Osteocyte (in vitro differentiated cells): ENCODE measurements at places on chromosomes 12 and 14. TPM values are rescaled to one million over a fixed set of nuclear protein-coding genes. Genes with fewer than 3 reads are reported as not detected.

- peaks cover 3% of the 10 kb centered on the region for H3K27me3 ChIP-seq
- peaks cover 19% of the 10 kb centered on the region for H3K4me1 ChIP-seq
- H3K27ac ChIP-seq: no peak overlapping the region
- no peak overlapping the region for H3K4me3 ChIP-seq
Observed at GRCh38 chr14:104724407-104724980, 465 bp downstream of the ADSS1 start.

- DNase-seq: no peak
- no peak overlapping the region for H3K27ac ChIP-seq
- H3K36me3 ChIP-seq: no peaks in the 10 kb centered on the region
- H3K4me3 ChIP-seq: no peak overlapping the region
- no peaks in the 10 kb centered on the region for H3K4me1 ChIP-seq
- H3K27me3 ChIP-seq: no peaks in the 10 kb centered on the region
Observed at GRCh38 chr12:96183734-96184370, 10.3 kb upstream of the ELK3 start.

- no peak overlapping the region for H3K4me3 ChIP-seq
- no peak for DNase-seq
- H3K4me1 ChIP-seq: peaks cover 7% of the 10 kb centered on the region
- no peaks in the 10 kb centered on the region for H3K36me3 ChIP-seq
- H3K27me3 ChIP-seq: peaks cover 2% of the 10 kb centered on the region
- H3K27ac ChIP-seq: no peak overlapping the region
Observed at GRCh38 chr12:39623919-39624318, 4.3 kb upstream of the ABCD2 start.

GRCh38 chr12:116864371-116865160 is 16.7 kb downstream of the HRK start:
- H3K4me1 ChIP-seq: peaks cover 14% of the 10 kb centered on the region
- H3K36me3 ChIP-seq: no peaks in the 10 kb centered on the region
- no peak overlapping the region for H3K4me3 ChIP-seq
- no peak for DNase-seq

DNA sequence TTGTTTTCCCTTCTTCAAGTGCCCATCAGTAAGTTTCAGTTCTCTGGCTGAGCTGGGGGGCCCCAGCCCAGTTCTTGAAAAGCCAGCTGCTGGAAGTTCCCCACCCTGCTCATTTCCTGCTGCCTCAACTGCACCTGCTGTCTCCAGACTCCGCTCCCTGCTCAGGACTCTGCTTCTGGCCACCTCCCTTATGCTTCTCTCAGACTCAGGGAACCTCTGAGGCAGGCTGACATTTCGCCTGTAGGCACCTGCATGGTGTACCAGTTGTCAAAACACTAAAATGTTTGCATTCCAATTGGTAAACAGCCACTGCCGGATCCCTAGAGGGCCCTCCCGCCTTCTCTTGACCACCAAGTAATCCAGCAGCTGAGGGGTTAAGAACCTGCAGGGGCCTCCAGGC is 136.5 kb upstream of the VRK1 start:
- no peaks in the 10 kb centered on the region for H3K4me1 ChIP-seq
- no peaks in the 10 kb centered on the region for H3K36me3 ChIP-seq
- no peak overlapping the region for H3K4me3 ChIP-seq
- H3K27ac ChIP-seq: no peak overlapping the region

DNA sequence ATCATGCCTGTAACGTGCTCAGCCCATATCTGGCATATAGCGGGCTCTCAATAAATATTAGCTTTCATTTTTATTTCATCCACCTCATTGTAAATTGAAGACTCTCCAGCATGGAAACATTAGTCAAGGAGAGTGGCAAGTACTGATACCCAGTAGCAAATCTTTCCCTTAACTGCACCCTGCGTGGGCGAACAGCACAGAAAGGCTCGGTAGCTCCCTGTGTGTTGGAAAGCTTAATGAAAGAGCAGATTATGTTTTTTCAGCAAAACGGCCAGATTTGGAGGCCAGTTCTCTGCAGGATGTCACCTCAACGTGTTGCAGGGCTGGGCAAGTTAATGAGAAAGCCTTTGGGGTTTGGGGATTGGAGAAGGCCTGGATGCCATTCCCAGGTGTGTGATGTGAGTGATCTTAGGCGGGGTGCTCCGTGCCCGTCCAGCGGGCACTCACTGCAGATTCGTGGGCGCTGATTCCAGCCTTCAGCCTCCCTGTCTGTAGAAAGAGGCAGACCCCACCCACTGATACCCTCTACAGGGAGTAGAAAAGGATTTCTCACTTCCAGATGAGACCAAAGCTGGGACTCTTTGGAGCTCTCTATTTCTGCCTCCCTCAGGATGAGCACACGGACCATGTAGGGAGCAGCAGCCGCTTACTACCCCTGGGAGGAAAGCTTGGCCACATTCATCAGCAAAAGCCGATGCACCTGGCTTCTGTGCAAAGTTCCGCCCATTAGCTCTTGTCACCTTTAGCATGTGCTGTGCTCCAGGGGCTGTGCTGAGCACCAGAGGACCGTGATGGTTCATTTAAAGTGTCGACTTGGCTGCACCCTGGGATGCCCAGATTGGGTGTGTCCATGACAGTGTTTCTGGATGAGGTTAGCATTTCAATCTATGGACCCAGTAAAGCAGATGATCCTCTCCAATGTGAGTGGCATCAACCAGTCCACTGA is 29.1 kb downstream of the C14orf132 start:
- no peak for DNase-seq
- no peak overlapping the region for H3K27ac ChIP-seq
- H3K4me1 ChIP-seq: peaks cover 19% of the 10 kb centered on the region

DNA sequence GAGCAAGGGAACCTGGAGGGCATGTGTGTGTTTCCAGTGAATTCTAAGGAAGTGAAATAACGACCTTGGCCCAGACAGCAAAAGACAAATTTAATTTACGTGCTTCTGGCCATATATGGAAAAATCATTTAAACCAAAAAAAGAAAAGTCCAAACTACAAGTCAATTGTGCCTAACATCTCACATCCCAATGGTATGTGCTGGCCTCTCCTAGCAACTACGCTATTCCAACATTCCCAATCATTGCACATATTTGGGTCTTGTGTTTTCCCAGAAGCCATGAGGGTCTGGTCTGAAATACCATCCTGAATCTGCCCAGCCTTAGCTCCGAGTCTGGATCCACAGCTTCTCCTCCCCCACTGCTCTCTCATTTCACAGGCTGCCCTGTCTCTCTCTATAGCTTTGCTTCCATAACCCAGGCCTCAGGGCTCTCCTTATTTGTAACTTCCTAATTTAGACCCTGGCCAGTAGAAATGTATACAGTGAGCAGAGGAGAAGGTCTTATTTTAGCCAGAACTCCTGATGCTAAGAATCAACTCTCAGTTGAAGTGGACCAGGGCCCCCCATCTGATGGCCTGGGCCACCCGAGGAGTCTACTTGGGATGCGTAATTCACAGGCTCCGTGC is 224.6 kb downstream of the ANO2 start:
- no peaks in the 10 kb centered on the region for H3K36me3 ChIP-seq
- H3K27ac ChIP-seq: no peak overlapping the region
- H3K4me1 ChIP-seq: peaks cover 7% of the 10 kb centered on the region
- H3K27me3 ChIP-seq: no peaks in the 10 kb centered on the region
- peak; percentile 54 for DNase-seq

GRCh38 chr12:124564232-124564958 is 3.0 kb downstream of the NCOR2 start:
- no peaks in the 10 kb centered on the region for H3K27me3 ChIP-seq
- peak overlapping the region; percentile 45 for H3K4me3 ChIP-seq
- DNase-seq: no peak
- H3K27ac ChIP-seq: no peak overlapping the region

- H3K36me3 ChIP-seq: peaks cover 5% of the 10 kb centered on the region
- no peak for DNase-seq
- H3K27ac ChIP-seq: peak overlapping the region; percentile 82
- no peak overlapping the region for H3K4me3 ChIP-seq
- peaks cover 43% of the 10 kb centered on the region for H3K4me1 ChIP-seq
Observed at GRCh38 chr12:128818065-128819022, 5.4 kb downstream of the SLC15A4 start.

GRCh38 chr14:86153480-86153879 is 623.5 kb downstream of the FLRT2 start:
- no peak overlapping the region for H3K27ac ChIP-seq
- no peaks in the 10 kb centered on the region for H3K36me3 ChIP-seq
- no peak for DNase-seq
- no peaks in the 10 kb centered on the region for H3K4me1 ChIP-seq
- H3K27me3 ChIP-seq: no peaks in the 10 kb centered on the region

DNA sequence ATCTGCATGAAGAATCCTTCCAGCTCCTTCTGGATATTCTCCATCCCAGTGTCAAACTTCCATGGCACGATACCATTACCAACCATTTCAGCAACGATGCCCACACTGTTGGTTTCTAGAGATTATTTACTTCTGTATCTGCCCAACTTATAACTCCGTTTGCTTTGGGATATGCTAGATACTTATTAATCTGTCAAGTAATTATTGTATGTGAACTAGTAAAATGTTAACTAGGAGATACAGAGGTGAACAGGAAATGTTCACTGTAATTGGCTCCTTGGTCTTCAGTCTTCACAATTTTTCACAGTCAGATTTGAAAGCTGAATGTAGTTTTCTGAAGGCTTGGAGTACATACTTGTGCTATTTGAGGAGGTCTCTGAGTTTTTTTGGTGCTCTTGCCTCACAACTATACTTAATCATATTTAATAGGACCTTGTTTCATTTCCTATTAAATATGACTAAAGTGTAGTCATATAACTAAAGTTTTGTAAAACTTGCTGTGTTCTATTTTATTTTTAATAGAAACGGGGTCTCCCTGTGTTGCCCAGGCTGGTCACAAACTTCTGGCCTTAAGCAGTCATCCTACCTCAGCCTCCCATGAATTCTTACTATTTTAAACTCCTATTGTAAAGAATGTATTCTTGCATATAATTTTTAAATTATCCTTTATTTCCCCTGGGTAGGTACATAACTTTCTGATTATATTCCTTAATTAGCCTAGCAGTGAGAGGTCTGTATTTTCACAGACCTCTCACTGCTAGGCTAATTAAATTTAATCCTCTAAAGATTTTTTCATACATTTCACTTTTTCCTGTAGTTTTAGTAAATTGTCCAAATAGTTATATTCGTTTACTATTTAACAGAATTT is 79.7 kb downstream of the FGD4 start:
- no peak overlapping the region for H3K27ac ChIP-seq
- no peak for DNase-seq
- no peaks in the 10 kb centered on the region for H3K36me3 ChIP-seq

- peaks cover 4% of the 10 kb centered on the region for H3K4me1 ChIP-seq
- no peak overlapping the region for H3K27ac ChIP-seq
Observed at GRCh38 chr12:132218527-132218875, 74.2 kb downstream of the NOC4L start.

- no peak overlapping the region for H3K4me3 ChIP-seq
- no peak for DNase-seq
- H3K36me3 ChIP-seq: no peaks in the 10 kb centered on the region
- H3K27me3 ChIP-seq: peaks cover 23% of the 10 kb centered on the region
- no peaks in the 10 kb centered on the region for H3K4me1 ChIP-seq
Observed at GRCh38 chr14:47483449-47483848, 192.0 kb downstream of the MDGA2 start.

The CLEC9A gene
- total RNA-seq: not detected in 2 replicates

The TSPAN19 gene
- not detected in 2 replicates for total RNA-seq

The CCDC197 gene
- total RNA-seq: not detected in 2 replicates

The RBP5 gene
- not detected in 2 replicates for total RNA-seq

The TAPBPL gene
- total RNA-seq: 13.1 and 17.0 TPM in 2 replicates

The GARIN6 gene
- not detected in 2 replicates for total RNA-seq

The ASCL1 gene
- total RNA-seq: not detected in 2 replicates

The IL31 gene
- total RNA-seq: not detected in 2 replicates

The FAIM2 gene
- total RNA-seq: 1.4 and 1.5 TPM in 2 replicates

The BLOC1S1 gene
- 99.4 and 103 TPM in 2 replicates for total RNA-seq
